ENCODE measurements at places on chromosomes 2 and 18. TPM values are rescaled to one million over a fixed set of nuclear protein-coding genes. Genes with fewer than 3 reads are reported as not detected.

Gene D2HGDH
- total RNA-seq = 7.7 TPM

Gene HAAO
- total RNA-seq = 23.0 TPM

Gene PIGN
- 86.7 TPM for total RNA-seq

Gene EVX2
- 0.28 TPM for total RNA-seq

Gene TYW5
- total RNA-seq = 6.5 TPM

Gene TACR1
- total RNA-seq = 25.4 TPM

Gene NMUR1
- 0.67 TPM for total RNA-seq

Gene CXCR1
- total RNA-seq = not detected

Gene SALL3
- not detected for total RNA-seq

Gene ATP5F1A
- 205 TPM for total RNA-seq

Gene TMEM169
- total RNA-seq = not detected

Gene RAB12
- 85.8 TPM for total RNA-seq

Gene L3MBTL4
- 5.6 TPM for total RNA-seq

Gene SERPINB11
- not detected for total RNA-seq

Gene POMC
- total RNA-seq = 8.5 TPM

Gene MGAT4A
- 107 TPM for total RNA-seq

Gene SERPINB13
- total RNA-seq = not detected

Gene MYCN
- 1.9 TPM for total RNA-seq

Gene GBX2
- not detected for total RNA-seq

Gene HOXD12
- total RNA-seq = not detected

Gene ZNF804A
- total RNA-seq = not detected

Gene SLC16A14
- 28.6 TPM for total RNA-seq

Measured in uterus (tissue), 4 donors.